CD4-positive, alpha-beta T cell treated with Interleukin-4 for 4 hours (primary cell): ENCODE measurements at places on chromosomes 16 and 17.
A peak's percentile ranks its signal among the peaks of the same experiment; 100 is the strongest.

DNA sequence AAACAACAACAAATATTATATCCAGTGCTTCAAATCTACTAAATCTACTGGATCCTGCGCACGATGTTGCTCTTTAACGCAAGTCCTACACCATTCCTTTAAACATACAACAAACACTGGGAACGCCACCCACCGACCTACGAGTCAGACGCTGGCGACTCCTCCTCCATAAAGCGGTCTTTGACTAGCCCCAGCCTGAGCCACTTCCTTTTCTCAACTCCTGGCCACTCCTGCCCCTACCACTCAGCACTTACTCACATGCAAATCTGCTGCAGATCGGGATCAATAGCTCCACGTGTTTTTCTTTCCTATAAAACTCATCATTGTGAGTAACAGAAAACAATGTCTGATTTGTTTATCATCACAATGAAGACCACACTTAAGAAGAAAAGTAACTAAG is 32.8 kb upstream of the MNT start:
- no peak for DNase-seq

DNA sequence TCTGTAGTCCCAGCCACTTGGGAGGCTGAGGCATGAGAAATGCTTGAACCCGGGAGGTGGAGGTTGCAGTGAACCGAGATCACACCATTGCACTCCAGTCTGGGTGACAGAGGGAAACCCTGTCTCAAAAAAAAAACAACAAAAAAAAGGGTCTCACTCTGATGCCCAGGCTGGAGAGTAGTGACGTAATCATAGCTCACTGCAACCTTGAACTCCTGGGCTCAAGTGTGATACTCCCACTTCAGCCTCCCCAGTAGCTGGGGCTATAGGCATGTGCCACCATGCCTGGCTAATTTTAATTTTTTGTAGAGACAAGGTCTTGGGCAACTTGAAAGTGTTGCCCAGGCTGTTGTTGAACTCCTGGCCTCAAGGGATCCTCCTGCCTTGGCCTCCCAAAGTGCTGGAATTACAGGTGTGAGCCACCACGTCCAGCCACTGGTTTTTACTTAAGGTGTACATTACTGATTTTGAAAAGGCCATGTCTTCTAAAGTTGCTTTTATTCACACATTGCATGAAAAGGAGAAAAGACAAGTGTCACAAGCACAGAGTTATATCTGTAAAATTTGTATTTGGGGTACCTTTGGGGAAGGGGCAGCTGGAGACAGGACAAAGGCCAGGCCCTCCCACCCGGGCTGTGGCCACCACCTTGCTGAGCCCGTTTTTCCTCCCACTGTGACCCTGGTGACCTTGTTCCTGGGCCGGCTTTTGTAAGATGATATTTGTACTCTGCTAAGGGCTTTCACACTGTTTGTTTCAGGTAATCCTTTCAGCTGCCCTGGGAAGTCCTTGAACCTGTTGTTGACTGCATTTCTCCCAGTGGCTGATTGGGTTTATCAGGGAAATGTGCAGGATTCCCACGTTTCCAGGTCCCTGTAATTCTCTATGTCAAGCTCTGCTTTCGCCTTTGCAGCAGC is 11.5 kb downstream of the GPT2 start:
- no peak for DNase-seq

GRCh38 chr16:82454152-82454551 is 172.6 kb upstream of the CDH13 start:
- peak; percentile 3 for DNase-seq

DNA sequence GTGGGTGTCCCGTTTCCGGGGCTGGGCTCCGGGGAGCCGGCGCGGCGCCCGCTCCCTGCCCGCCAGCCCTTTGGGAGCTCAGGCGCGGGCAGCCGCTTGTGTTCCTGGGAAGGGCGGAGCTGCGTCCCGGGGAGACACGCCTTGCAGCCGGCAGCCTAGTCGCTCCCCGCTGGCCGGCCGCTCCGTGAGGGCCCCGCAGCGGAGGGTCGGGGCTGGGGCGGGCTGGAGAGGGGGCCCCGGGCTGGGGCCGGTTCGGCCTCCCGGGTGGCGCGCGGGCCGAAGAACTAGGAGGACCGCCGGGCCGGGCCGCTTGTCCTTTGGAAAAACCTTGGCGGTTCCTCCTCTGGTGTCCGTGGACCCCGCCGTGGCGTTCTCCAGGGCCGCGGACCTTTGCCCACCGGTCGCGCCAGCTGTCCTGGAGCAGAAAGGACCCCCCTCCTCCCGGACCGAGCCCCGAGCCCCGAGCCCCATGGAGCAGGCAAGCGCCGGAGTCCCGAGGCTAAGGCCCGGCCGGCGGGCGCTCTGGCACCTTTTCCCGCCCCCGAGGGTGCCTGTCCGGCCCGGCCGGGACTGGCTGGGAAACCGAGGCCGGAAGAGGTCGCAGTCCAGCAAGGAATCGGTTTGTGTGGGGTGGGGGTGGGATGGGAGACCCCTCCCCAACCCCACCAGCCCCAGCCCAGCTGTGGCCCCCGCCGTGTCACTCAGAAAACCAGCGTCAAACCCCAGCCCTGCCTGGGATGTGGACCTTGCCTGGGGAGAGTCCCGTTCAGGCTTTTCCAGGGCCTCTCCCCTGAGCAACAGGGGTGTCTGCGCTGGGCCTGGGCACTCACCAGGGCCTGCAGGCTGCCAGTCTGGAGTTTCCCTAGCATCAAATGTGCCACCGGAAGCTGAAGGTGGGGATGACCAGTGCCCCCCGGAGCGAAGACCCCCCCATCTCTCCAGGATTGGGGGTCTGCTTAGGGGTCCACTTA is 6.8 kb upstream of the TBC1D3B start:
- DNase-seq, result no peak

DNA sequence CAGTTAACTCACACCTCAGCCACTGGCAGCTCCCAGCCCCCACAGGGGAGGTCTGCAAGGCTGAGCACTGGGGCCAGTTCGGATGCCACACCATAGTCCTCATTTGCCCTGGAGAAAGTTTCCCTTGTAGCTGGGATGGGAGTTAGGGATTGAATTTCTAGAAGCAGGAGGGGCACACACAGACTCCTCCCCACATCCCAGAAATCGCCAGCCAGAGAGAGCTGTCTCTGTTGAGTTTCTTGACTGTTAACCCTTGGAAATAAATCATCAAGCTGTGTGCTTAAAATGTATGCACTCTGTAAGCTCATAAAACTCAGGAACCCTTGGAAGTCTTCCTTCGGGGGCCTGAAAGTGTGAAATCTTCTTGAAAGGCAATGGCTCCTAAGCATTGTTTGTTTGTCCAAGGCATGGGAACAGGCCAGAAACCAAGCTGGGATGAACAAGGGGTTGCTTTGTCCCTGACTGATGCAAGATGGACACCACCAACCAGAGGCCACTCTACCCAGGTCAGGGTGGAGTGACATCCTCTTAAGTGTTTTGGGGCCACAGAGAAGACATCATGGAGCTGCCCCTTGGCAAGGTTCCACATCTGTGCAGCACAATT is 394 bp upstream of the PRM3 start:
- no peak for DNase-seq

DNA sequence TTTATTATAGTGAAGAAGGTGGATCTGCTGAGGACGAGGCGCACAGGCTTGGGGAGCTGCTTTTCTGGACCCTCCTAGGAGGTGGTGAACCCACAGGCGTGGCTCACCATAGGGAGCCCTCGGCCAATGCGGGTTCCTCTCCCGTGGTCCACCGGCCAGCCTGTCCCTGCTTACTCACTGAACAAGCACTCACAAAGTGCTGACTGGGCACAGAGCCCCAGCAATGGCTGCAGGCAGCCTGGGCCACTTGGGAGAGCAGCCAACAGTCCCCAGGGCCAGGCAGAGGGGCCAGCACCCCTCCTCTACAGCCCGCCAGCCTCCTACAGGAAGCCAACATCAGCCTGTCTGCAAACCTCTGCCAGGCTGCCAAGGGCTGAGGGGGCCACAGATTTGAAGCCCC is 19.1 kb upstream of the NCBP3 start:
- DNase-seq, result no peak

- DNase-seq, result no peak
These were observed 3.8 kb upstream of the CRYM start for GRCh38 chr16:21281698-21282389.

DNA sequence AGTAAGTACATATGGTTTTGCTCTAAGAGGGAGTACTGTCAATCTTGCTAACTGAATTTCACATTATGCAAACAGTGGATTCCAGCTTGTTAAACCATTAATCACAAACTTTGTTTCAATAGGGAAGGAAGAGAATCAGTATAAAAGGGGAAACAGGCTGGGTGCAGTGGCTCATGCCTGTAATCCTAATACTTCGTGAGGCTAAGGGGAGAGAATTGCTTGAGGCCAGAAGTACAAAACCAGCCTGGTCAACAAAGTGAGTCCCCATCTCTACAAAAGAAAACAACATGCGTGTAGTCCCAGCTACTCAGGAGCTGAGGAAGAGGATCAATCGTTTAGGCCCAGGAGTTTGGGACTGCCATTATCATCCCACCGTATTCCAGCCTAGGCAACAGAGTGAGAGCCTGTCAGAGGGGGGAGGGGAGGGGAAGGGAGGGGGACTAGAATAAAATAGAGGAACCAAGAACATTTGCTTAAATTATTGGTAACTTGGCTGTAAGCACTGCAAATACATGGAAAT is 65.7 kb downstream of the FBXL20 start:
- peak; percentile 6 for DNase-seq

DNA sequence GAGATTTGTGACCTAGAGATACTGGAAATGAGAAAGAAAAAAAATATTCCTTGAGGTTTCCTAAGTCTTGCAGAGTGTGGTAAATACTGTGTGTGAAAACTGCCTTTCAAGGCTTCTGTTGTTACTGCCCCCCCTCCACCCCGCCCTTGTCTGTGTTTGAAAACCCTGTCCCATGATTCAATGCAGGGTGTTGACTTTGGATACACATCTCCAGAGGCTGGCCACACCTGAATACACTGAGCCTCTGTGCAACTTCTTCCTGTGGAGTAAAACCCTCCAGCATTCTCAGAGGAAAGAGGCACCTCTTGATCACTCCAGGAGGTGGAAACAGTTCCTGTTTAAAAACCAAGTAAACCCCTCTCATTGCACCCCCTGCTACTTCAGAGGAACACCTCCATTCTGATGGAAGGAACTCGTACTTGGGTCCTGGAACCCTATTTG is 123.0 kb upstream of the CACNG5 start:
- no peak for DNase-seq

DNA sequence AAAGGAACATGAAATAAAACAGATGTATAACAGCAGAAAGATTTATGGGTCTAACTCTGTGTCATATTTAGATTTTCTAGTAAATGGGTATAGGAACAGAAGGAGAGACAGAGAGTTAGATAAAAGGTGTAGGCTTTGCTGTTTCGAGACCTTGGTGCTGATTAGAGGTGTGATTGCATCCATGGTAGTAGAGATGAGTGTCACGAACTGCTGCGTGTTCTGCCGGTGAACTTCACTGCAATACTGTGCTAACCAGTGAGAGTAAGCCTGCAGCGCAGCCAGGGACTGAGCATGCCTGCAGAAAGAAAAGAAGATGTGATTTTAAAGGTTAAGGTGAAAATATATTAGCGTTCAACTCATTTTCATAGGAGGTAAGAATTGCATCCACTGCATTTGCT is 53.7 kb upstream of the GSG1L start:
- DNase-seq, result no peak

- peak; percentile 13 for DNase-seq
These were observed 13.2 kb downstream of the IL4R start for GRCh38 chr16:27326738-27327585.

DNA sequence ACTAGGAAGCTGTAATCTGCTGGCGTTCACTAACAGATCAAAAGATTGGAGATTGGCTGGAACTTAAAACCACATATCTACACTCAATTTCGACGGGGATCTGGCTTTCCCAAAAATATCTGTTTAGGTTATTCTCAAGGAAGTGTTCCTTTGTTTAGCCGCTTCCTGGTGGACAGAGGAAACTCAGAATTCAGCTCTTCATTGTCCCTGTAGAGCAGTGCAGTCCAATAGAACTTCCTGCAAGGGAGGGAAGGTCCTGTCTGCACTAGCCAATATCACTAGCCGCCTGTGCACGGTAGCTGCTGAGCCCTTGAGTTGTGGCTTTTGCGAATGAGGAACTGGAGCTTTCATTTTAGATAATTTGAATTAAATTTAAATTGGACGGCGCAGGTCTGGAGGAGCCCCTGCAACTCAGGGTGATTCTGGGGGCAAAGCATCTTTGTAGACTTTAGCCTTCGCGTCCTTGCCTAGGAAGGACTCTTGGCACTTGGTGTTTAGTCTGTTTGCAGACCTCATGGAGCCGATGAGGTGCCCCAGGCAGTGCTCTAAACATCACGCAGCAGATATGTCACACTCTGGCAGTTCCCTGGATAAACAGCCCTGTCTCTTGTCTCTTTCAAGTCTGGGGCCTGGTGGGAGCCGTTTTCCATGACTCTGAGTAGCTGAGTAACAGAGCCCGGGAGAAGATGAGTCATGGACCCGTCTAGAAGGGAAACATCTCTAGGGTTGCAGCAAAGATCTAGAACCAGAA is 122.2 kb downstream of the CCDC182 start:
- no peak for DNase-seq

DNA sequence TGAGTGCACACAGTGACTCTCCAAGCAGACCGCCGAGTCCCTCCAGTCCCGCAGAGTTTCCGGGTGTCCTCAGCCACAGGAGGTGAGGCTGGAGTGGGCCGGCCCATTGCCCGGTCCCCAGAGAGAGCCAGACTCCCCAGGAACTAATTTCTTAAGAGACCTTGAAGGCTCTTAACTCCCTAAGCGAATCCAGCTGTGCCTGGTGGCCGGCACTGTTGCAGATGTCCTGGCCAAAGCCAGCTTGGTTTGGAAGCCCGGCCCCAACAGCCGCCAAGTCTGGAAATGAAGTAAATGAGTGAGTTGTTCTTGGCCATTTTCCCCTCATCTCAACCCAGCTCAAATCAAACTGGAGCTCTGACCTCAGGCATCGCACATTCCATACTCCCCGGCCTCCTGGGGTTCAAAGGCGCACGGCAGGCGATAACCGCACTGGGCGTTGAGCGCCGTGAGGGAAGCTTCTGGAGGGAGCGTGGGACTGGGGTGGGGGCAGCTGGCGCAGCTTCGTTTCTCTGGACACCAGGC is 42.0 kb downstream of the CMIP start:
- no peak for DNase-seq

GRCh38 chr17:18159551-18160120 is 24.0 kb upstream of the ALKBH5 start:
- no peak for DNase-seq

DNA sequence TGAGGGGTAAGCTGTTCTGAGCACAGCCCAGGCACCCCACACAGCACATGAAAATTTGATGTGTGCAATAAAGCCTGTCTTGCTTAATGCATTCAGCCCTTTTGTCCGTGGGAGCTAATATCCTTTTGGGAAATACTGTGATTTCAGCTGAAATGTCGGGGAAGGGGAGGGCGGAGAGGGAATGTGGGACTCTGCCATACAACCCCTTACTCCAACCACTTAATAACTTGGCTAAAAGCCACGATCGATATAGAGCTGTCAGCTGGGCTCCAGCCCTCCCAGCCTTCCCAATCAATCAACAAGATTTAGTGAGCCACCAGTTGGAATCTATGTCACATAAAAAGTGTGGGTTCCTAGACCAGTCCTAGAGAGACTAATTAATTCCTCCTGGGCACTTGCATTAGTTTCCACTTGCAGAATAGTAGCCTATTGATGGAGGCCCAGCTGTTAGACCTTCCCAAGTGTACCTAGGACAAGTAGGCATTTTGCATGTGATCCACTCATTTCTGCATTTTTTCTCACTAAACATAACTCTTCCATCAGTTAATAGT is 82.7 kb upstream of the PIRT start:
- DNase-seq, result no peak
